ENCODE measurements at places on chromosomes 3 and 15.
A peak's percentile ranks its signal among the peaks of the same experiment; 100 is the strongest.

- no peak overlapping the region for H3K27ac ChIP-seq
- no peaks in the 10 kb centered on the region for H3K27me3 ChIP-seq
- H3K4me1 ChIP-seq = no peaks in the 10 kb centered on the region
These were observed 24.0 kb upstream of the TEX9 start for GRCh38 chr15:56341201-56341600.

DNA sequence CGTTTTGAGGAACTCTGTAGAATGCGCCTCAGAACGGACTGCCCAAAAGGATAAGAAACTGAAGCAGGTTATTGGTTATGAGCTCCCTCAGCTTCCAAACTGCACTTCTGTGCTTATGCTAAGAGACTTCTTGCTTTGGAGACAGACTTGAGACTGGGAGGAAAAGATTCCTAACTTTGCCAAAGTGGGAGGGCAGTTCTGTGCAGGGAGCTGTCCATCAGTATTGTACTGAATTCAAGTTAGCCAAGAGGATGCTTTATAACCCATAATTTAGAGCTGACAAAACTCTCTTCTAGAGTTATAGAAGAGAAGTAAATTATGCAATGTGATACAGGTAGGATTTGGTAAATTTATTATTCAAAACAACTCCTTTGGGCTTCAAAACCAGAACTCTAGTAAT lies 519.8 kb upstream of the GBE1 start:
- H3K4me1 ChIP-seq = no peaks in the 10 kb centered on the region
- H3K27me3 ChIP-seq = no peaks in the 10 kb centered on the region
- DNase-seq = no peak
- H3K27ac ChIP-seq = no peak overlapping the region
- H3K4me3 ChIP-seq = no peak overlapping the region

GRCh38 chr15:33066584-33066983 lies 127.9 kb downstream of the FMN1 start:
- no peak overlapping the region for H3K27ac ChIP-seq
- H3K36me3 ChIP-seq = no peaks in the 10 kb centered on the region
- H3K27me3 ChIP-seq = no peaks in the 10 kb centered on the region
- H3K4me1 ChIP-seq = no peaks in the 10 kb centered on the region
- DNase-seq = no peak

DNA sequence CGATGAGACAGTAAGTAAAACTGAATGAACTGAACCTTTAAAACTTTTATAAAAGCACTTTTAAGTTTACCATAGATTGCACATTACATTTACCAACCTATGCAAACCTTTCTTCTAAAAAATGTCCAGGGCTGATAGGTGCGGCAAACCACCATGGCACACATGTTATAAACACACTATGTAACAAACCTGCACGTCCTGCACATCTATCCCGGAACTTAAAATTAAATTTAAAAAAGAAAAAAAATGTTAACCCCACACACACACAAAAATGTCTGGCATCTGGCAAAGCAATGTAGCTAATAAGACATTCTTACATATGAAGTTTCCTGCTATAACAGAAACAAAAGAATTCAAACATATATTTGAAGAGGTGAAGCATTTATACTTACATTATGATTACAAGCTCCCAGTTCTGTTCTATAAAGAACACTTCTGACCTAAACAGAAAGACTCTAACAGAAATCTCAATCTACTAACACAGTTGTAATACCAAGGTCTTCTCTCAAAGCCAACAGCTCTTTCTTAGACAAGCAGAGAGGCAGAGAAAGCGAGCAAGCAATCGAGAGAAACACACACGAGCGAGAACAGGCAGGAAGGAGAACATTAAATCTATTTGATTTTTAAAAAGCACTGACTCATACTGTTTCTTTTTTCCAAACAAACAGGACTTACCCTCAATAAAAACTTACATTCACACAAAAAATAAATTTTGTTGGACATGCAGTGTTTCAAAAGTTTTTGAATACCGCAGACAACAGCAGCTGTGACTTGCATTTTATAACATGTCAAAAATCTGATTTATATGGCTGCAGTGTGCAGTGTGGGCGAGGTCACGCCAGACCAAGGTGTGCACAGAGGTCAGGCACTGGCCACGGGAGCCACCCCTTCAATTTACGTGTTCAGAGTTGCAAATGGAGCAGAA lies at the start of gene NRG4:
NRG4 (minus strand) TSS at position 798 of the 925 bp plus-strand sequence. CDS start 1,194 bp downstream, outside the sequence.
- H3K27me3 ChIP-seq = no peaks in the 10 kb centered on the region
- no peaks in the 10 kb centered on the region for H3K36me3 ChIP-seq
- H3K4me3 ChIP-seq = no peak within 1 kb of the TSS
- no peak for DNase-seq

DNA sequence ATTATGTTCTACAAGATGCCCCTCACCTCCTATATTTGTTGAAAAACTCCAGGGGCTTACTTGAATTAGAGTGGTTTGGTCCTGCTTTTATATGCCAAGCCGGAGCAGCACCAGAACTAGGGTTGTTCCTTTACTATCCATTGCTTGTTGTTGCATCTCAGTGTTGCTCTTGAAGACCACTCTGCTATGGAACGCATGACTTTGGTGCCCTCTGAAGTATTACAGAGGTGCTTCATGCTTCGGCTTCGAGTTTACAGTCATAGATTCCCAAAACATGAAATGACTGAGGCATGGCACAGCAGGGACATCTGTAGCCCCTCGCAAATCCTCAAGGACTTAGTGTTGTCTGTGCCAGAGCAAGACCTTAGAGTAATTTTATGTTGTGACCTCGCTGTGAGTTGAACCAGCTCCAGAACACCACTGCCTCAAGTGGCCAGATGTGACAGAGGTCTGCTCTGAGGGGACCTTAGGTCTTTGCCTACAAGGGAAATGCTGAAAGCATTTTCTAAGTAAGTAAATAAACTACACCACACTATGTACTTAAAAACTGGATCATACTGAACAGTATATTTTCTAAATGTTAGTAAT lies 67.2 kb upstream of the SIAH2 start:
- DNase-seq = no peak
- H3K36me3 ChIP-seq = no peaks in the 10 kb centered on the region
- no peaks in the 10 kb centered on the region for H3K4me1 ChIP-seq
- H3K27me3 ChIP-seq = no peaks in the 10 kb centered on the region
- H3K27ac ChIP-seq = no peak overlapping the region

GRCh38 chr3:40895109-40895508 lies 304.2 kb upstream of the CTNNB1 start:
- no peaks in the 10 kb centered on the region for H3K27me3 ChIP-seq
- H3K27ac ChIP-seq = no peak overlapping the region
- no peak for DNase-seq
- no peaks in the 10 kb centered on the region for H3K4me1 ChIP-seq

GRCh38 chr3:158864492-158864891 lies 62.6 kb downstream of the MFSD1 start:
- no peak overlapping the region for H3K4me3 ChIP-seq
- H3K4me1 ChIP-seq = no peaks in the 10 kb centered on the region
- no peaks in the 10 kb centered on the region for H3K27me3 ChIP-seq
- no peak for DNase-seq
- H3K36me3 ChIP-seq = no peaks in the 10 kb centered on the region

DNA sequence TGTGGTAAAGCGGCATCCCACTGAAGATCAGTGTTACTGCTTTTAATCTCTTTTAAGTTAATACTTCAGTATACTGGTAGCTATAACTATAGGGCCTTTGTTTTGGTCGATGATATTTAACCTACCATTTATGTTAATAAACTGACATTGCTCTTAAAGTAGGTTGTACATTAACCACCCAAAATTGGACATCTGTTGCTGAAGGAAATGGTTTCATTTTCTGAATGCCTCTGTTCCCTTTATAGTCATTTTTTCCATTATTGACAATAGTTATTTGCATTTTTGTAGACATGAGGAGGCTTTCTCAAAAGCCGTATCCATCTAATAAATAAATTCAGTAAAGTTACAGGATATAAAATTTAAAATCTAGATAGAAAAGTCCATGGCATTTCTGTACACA lies 252.4 kb upstream of the UBE2E1 start:
- H3K27me3 ChIP-seq = no peaks in the 10 kb centered on the region
- H3K36me3 ChIP-seq = no peaks in the 10 kb centered on the region
- H3K4me1 ChIP-seq = no peaks in the 10 kb centered on the region
- H3K27ac ChIP-seq = no peak overlapping the region
- no peak for DNase-seq

DNA sequence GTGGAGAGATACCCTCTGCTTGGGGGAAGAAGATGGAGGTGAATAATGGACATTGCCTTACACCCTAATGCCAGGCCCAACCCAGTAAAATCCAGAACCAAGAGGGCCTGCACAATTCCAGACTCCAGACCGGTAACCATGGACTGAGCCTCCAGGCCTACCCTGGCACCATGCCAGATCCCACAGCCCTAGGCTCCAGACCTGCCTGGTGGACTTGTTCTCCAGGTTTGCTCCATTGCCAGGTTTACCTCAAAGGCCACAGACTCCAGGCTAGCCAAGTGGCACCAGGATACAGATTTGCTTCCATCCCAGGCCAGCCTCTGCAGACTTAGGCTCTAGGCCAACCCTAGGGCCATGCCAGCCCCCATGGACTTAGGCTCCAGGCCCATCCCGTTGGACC lies 14.0 kb downstream of the PLCH1 start:
- H3K4me3 ChIP-seq = no peak overlapping the region
- H3K27ac ChIP-seq = no peak overlapping the region
- no peaks in the 10 kb centered on the region for H3K36me3 ChIP-seq
- H3K27me3 ChIP-seq = no peaks in the 10 kb centered on the region
- no peaks in the 10 kb centered on the region for H3K4me1 ChIP-seq
- no peak for DNase-seq

GRCh38 chr3:12894629-12895028 lies 53.3 kb upstream of the RPL32 start:
- no peaks in the 10 kb centered on the region for H3K4me1 ChIP-seq
- no peak overlapping the region for H3K27ac ChIP-seq
- DNase-seq = no peak

- no peak overlapping the region for H3K4me3 ChIP-seq
- H3K27me3 ChIP-seq = no peaks in the 10 kb centered on the region
- no peaks in the 10 kb centered on the region for H3K36me3 ChIP-seq
- peaks cover 3% of the 10 kb centered on the region for H3K4me1 ChIP-seq
These were observed 192.5 kb upstream of the CGNL1 start for GRCh38 chr15:57183614-57184344.

DNA sequence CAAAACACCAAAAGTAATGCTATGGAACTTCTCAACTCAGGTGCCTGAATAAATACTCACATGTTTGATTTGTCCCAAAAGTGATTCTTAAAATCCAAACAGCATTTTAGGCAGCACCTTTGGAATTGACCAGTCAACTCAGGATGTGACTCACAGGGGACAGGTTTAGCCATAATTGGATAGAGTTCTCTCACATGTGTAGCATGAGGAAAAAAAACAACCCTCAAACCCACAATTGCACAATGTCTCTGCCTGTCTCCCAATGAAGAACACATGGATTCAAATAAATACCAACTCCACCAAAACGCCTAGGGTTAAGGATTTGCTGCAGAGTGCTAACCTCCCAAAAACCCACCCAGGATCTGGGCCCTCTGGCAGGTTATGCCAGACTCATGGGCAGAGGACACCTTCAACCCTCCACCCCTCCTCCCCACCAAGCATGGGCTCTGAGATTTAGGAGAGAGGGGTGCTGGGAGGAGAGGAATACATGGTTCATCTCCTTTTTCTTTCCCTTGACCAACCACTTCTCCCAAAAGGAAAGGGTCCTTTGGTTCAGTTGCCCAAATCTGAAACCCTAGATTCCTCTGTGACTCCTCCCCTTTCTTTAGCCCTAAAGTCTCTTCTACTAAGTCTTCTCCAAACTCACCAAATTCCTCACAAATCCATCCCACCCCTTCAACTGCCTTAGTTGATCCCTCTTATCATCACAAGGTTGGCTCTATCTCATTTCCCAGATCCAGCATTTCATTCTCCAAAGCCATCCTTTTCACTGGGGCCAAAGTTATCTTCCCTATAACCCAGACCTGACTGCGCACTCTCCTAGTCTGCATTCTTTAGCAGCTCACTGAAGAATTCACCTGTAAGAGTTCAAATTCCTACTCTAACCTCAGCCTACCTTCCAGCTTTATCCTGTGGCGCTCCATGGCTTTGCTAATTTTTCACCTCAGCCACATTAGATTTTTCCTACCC lies 7.7 kb downstream of the RYK start:
- DNase-seq = peak; percentile 24
- peak overlapping the region; percentile 41 for H3K27ac ChIP-seq
- H3K27me3 ChIP-seq = no peaks in the 10 kb centered on the region
- H3K36me3 ChIP-seq = no peaks in the 10 kb centered on the region
- H3K4me1 ChIP-seq = no peaks in the 10 kb centered on the region

GRCh38 chr3:54062546-54062945 lies 59.8 kb upstream of the CACNA2D3 start:
- H3K36me3 ChIP-seq = no peaks in the 10 kb centered on the region
- H3K4me1 ChIP-seq = no peaks in the 10 kb centered on the region
- H3K27me3 ChIP-seq = no peaks in the 10 kb centered on the region
- no peak for DNase-seq
- no peak overlapping the region for H3K27ac ChIP-seq

DNA sequence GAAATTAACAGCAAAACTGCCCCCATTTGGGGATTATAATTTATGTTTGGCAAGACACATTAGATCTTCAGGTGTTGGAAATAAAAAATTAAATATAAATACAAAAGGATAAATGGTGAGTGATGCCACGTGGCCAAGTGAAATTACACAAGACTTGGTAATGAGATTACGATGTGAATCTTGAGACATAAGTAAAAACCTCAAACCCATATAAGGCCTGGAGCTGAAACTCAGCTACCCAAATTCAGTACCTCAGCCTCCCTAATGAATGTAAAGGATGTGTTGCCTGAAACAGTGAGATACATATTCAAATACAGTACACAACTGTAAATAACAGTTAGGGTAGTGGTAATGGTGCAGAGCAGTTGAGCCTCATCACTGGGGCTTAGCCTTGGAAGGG lies 1146.6 kb downstream of the OTOL1 start:
- no peak overlapping the region for H3K27ac ChIP-seq
- no peaks in the 10 kb centered on the region for H3K27me3 ChIP-seq
- no peak overlapping the region for H3K4me3 ChIP-seq
- H3K4me1 ChIP-seq = no peaks in the 10 kb centered on the region
- no peaks in the 10 kb centered on the region for H3K36me3 ChIP-seq

GRCh38 chr3:99012051-99012450 lies 110.6 kb upstream of the DCBLD2 start:
- no peaks in the 10 kb centered on the region for H3K36me3 ChIP-seq
- no peak for DNase-seq
- no peak overlapping the region for H3K27ac ChIP-seq
- no peaks in the 10 kb centered on the region for H3K27me3 ChIP-seq
- H3K4me1 ChIP-seq = no peaks in the 10 kb centered on the region

All from uterus (tissue), 4 donors.